ENCODE measurements at places on chromosomes 7 and 10. TPM values are rescaled to one million over a fixed set of nuclear protein-coding genes. Genes with fewer than 3 reads are reported as not detected.

Gene IFT22
- 9.7 TPM for total RNA-seq

Gene LRRD1
- total RNA-seq, result 0.12 TPM

Gene FEZF1
- total RNA-seq, result not detected

Gene GJD4
- not detected for total RNA-seq

Gene SERPINE1
- total RNA-seq, result 36.4 TPM

Gene PDE6C
- total RNA-seq, result not detected

Gene CHN2
- total RNA-seq, result 21.4 TPM
